ENCODE measurements at places on chromosomes 4 and X.

DNA sequence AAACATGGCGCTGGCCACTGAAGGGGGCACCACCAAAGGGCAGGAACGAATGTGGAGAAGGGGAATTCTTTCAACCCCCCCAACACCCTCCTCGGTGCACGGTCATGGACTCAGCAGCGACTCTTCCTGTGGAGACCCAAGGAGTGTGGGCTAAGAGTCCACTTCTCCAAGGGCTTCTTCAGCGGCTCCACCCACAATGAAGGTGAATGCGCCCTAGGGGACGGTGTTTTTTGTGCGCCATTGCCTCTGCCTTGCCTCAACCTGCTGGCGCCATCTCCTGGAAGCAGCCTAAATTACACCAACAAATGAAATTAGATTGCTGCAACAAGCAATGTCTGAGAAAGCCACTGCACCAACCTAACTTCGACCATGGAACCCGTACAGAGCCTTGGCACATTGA is 169.2 kb upstream of the MAGEB18 start:
- DNase-seq, result no peak
- no peaks in the 10 kb centered on the region for H3K27me3 ChIP-seq
- H3K4me3 ChIP-seq, result no peak overlapping the region
- no peaks in the 10 kb centered on the region for H3K36me3 ChIP-seq
- H3K27ac ChIP-seq, result no peak overlapping the region

DNA sequence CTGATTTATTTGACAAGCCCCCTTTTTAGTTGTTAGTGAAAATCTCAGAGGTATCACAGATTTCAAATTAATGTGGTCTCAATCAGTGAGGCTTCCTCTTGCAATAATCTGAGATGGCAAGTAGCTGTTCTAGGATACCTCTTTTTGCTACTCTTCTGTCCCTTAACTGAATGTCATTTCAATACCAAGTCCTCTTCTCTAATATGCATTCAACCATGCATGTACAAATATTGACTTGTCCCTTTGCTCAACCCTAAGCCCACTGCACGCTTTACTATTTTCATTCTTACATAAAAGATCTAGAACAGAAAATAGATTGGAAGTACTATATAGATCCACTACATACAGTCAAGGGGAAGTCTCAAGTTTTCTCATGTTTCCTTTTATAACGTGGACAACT is 164.2 kb downstream of the CBR4 start:
- H3K4me3 ChIP-seq, result no peak overlapping the region
- no peaks in the 10 kb centered on the region for H3K36me3 ChIP-seq
- H3K4me1 ChIP-seq, result peaks cover 91% of the 10 kb centered on the region
- DNase-seq, result no peak
- no peaks in the 10 kb centered on the region for H3K27me3 ChIP-seq

DNA sequence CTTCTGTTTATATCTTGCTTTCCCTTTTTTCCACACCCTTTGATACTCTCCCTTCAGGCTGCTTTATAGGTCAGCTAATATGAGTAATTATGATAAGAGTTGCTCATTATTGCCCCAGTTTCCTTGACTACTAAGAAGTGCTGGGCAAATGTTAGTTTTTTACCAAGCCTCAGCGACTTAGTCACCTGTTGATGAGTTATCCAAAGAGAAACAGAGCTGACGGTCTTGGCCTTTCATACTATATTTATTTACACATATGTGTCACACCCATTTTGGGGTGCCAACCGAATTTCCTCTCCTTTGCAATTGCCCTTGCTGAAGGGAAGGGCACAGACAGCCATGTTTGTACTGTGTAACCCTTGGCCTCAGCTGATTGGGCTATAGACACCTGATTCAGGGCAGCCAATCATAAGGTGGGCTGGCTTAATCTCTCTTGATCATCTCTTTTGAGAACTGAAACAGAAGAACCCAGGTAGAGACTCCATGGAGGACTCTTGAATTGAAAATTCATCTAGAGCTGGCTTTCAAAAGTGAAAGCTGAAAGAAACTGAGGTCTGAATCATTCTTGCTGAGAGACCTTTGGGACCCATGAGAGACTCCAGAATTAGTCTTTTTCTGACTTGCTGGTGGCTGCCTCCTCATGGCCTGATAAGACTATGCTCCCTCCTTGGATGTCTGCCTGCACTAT is 111.7 kb upstream of the RPS6KA3 start:
- H3K27me3 ChIP-seq, result no peaks in the 10 kb centered on the region
- no peaks in the 10 kb centered on the region for H3K36me3 ChIP-seq
- H3K4me1 ChIP-seq, result no peaks in the 10 kb centered on the region
- no peak for DNase-seq
- H3K4me3 ChIP-seq, result no peak overlapping the region

DNA sequence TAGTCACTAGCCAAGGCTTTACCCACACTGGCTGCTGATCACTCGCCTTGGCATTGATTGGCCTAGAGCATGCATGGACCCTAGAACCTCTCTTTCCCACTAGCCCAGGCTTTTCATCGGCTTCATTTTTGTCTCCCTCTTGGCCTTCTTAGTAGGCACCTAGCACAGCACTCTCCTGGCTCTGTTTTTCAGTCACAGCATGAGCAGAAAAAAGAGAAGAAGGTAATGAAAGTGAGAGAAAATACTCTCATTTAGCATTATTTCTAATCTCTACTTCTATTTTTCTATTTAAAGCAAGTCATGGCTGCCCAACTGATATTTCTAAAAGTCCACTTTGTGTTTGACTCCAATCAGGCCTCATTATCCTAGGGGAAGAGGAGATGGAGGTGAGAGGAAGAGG is 267.2 kb downstream of the FBXO8 start:
- no peaks in the 10 kb centered on the region for H3K36me3 ChIP-seq
- no peak overlapping the region for H3K4me3 ChIP-seq
- H3K27ac ChIP-seq, result no peak overlapping the region
- DNase-seq, result no peak

DNA sequence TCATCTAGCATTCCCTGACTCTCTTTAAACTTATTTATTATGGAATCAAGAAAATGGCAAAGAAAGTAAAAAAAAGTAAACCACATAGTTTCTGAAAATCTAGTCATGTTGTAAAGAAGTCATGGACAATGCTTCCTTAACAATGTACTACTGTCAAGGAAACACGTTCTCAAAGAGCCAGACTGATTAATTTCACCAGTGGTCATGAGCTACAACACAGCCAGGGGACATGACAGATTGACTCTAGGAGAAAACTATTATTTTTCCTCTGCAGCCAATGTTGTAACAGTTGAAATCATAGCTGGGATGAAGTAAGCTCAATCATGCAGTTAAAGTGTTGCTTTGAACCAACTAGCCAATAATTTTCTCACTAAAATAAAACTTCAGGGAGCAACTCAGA is 109.2 kb downstream of the MAPK10 start:
- no peak overlapping the region for H3K4me3 ChIP-seq
- no peaks in the 10 kb centered on the region for H3K4me1 ChIP-seq
- DNase-seq, result no peak
- H3K36me3 ChIP-seq, result no peaks in the 10 kb centered on the region
- no peaks in the 10 kb centered on the region for H3K27me3 ChIP-seq
- no peak overlapping the region for H3K27ac ChIP-seq

DNA sequence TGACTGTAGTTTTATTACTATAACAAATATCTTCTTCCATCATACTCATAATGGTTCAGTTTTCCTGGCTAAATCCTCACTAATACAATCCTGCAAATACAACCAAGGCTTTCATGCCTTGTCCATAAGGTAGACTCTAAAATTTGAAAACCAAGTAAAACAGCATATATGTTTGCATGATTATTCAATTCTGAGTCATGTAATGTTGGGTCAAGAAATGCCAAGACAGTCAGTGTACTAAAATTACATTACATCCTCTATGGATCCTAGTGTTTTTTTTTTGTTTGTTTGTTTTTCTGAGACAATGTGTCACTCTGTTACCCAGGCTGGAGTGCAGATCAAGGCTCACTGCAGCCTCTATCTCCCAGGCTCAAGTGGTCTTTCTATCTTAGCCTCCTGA is 38.6 kb upstream of the TEX13D start:
- H3K27ac ChIP-seq, result no peak overlapping the region
- no peak overlapping the region for H3K4me3 ChIP-seq
- H3K27me3 ChIP-seq, result no peaks in the 10 kb centered on the region
- H3K36me3 ChIP-seq, result no peaks in the 10 kb centered on the region
- DNase-seq, result no peak
